ENCODE measurements at places on chromosomes 1 and 21. TPM values are rescaled to one million over a fixed set of nuclear protein-coding genes. Genes with fewer than 3 reads are reported as not detected.

Gene PAQR6
- total RNA-seq: 12.5 TPM

Gene GNB1
- total RNA-seq: 394 TPM

GRCh38 chr1:109547463-109548320, 723 bp upstream of the GNAI3 start:
- DNase-seq: no peak

- no peak for DNase-seq
Measured at GRCh38 chr1:159291424-159291823, 10.7 kb upstream of the FCER1A start.

Gene FCRL6
- total RNA-seq: not detected

GRCh38 chr1:24715658-24716057, 29.6 kb upstream of the CLIC4 start:
- DNase-seq: no peak

DNA sequence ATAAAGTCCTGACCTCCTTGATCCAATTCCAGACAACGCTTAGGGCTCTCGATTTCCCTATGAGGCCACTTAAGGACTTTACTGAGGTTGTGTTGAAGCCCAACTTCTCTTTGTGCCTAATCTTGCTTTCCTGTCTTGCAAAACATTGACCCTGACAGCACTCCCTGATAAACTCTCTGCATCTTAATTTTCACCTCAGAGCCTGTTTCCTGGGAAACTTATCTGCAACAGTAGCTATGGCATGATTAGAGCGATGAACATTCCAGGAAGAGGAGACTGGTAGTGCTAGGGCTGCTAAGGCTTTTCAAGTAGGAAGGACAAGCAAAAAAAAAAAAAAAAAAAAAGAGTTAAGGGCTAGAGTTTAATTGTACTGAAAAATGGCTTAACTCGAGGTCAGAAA, 118.9 kb downstream of the RGS21 start:
- no peak for DNase-seq

DNA sequence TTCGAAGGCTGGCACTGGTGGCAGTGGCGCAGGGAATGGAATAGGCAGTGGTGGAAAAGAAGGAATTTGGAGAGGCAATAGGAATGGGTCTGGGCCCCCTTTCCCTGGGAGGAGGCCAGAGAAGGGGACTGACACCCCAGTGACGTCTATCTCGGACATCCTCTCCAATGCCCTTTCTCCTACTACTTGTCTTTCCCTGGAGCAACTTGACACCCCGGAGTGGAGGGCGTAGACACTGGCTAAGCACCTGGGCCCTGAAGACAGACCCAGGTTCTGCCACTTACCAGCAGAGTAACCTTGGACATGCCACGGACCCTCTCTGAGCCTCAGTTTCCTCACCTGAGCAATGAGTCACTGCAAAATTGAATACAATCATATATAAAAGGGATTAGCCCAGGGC, 86.8 kb downstream of the CAMK2N1 start:
- no peak for DNase-seq

DNA sequence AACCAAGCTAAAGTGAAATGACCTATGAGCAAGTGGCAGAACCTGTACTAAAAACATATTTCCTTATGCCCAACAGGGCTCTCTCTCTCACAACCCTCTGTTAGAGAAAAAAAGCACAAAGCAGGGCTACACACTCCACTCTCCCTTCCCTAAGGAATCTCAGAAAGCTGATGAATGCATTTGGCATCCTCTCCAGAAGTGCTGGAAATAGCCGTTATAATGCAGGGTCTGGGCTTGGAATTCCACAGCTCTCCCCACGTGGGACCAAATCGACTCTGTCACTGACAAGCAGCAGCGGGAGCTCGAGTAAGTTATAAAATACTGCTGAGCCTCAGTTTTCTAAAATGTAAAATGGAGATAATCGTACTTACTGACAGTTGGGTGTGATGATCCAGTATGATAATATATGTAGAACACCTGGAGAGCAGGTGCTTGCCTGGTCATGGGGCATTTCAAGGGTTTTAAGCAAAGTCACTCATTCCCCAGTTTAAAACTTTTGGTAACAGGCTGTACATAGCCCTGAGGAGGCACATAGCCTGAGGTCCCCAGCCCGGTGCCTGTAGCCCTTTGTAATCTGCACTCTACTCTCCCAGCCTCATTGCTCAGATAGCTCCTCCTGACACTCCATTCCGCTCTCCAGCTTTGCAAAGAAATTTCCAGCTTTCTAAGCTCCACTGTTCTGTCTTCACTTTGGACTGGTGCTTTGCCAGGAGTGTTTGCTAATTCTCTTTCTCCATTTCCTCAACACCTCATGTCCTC, 175.6 kb upstream of the DAB1 start:
- no peak for DNase-seq

Gene CLDN17
- not detected for total RNA-seq

Gene KRTAP13-2
- total RNA-seq: not detected

Gene DISC1
- 16.0 TPM for total RNA-seq

- no peak for DNase-seq
Measured at GRCh38 chr21:44296916-44297315, 2.9 kb upstream of the PFKL start.

DNA sequence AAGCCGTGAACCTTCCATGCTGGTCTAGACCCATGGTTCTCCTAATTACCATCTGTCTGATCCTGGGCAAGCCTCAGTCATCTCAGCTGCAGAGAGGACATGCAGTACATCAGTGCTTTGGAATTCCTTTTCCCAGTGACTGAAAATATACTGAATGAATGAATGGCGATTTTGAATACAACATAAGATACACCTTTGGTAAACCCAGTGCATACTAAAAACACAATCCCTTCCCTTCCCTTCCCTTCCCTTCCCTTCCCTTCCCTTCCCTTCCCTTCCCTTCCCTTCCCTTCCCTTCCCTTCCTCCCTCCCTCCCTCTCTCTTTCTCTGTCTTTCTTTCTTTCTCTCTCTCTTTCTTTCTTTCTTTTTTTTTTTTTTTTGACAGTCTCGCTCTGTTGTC, 21.3 kb upstream of the PLXNA2 start:
- DNase-seq: no peak

Gene EDEM3
- total RNA-seq: 34.7 TPM

Gene SPRR1A
- not detected for total RNA-seq

Gene REN
- not detected for total RNA-seq

Gene MCOLN2
- not detected for total RNA-seq

- no peak for DNase-seq
Measured at GRCh38 chr1:208101661-208102431, 142.3 kb downstream of the PLXNA2 start.

Gene AQP10
- not detected for total RNA-seq

GRCh38 chr1:9731051-9731537, 79.6 kb downstream of the PIK3CD start:
- DNase-seq: no peak

Gene CENPF
- 26.5 TPM for total RNA-seq

DNA sequence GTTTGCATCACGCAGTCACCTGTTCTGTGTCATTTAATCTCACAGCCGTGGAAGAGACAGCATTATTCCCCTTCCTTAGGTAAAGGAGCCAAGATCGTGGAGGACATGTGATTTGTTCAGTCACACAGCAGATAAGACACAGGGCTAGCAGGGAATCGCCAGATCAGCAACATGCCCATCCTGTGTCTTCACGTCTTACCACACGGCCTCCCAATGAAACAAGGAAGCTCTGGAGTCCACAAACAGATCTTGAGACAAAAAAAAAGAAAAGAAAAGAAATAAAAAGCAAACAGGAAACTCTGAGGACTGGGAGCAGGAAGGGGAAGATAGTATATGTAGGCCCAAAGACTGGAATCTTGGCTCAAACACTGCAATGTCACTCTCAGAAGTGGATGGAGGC, 155.3 kb downstream of the ADSS2 start:
- no peak for DNase-seq

DNA sequence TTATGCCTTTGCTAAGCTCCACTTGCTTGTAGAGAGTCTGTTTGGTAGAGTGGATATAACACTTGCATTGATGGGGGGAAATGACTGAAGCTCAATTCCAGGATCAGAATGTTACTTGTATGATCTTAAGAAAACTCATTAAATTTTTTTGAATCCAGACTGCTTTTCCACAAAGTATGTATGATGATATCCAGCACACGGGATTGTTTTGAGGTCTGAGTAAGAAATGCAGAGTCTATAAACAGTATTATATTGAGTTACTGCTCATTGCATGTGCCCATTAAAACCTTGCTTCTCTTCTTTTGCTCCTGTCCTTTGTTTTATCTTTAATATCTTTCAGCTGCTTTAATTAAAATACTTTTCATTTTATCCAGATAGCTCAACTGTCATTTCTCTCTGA, 570.4 kb upstream of the ZRANB2 start:
- no peak for DNase-seq

DNA sequence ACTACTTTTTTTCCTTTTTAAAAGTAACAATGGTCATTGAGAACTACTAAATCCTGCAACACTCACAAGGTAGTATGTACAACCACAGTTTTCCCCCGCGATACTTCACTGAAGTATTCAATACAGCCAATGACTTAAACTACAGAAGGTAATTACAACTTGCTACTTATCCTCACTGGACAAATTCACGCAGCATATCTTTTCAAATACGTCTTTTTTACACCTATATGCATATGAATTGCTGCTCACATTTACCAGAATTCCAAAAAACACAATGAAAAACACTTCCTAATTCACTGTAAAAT, 12.4 kb downstream of the NRIP1 start:
- DNase-seq: no peak

DNA sequence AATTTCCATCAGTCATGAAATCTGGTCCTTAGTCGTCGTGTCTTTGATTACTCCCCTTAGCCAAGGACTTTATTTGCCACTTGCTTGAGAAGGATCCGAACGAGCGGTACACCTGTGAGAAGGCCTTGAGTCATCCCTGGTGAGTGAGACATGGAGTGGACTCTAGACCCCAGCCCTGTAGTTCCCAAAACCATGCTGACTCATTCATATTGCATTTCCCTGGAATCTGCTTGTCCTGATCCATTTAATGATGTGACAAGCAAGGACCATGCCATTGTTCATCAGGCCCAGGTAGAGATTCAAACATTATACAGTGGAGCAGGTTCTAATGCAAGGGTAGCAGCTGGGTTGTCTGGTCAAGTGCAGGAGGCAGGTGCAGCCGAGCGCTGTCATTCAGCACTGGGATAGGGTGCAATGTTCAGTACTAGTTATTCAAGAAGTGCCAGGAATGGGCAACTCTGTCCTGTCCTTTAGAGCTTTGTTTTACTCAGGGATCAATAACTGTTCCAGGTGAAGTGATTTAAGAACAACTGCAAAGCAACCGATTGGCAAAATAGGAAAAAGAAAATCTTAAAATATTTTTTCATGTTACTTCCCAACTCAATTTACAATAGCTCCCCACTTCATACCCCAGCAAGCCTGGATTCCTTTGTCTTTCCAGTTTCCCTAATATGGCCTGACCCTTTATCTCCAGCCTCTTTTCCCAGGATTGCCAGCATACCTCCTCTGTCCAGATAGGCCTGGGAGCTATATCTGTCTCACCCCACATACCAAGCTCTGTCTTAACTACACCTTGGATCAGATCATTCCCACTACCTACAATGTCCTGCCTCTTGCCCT, 26.5 kb downstream of the CAMK1G start:
- no peak for DNase-seq

Gene CDK18
- 4.5 TPM for total RNA-seq

DNA sequence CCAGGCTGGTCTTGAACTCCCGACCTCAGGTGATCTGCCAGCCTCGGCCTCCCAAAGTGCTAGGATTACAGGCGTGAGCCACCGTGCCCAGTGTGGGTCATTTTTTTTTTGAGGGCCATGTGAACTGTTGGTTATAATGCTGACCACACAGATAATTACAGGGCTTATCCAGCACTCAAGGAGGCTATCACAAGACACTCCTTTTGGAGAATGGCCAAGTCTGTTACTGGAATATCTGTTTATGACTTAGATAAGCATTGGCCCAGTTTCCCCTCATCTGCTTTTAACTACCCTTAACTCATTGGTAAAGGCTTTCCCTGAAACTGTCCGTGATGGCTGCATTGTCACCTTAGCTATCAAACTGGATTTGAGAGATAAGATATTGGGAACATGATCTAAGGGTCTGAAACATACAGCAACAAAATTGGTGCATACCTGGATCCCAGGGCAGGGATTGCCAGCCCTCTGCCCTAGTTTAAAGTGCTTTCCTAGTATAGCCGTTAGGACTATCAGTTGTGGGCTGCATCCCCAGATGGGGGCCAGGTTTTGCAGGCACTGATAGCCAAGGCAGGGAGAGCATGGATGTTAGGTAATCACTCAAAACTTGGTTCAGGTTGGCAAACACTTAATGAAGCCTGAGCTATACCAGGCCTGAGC, 15.6 kb downstream of the SZT2 start:
- DNase-seq: no peak

- DNase-seq: no peak
Measured at GRCh38 chr1:116001739-116002487, 25.6 kb downstream of the SLC22A15 start.

All from osteocyte (in vitro differentiated cells).